ENCODE measurements at places on chromosomes 6 and 20. TPM values are rescaled to one million over a fixed set of nuclear protein-coding genes. Genes with fewer than 3 reads are reported as not detected.

DNA sequence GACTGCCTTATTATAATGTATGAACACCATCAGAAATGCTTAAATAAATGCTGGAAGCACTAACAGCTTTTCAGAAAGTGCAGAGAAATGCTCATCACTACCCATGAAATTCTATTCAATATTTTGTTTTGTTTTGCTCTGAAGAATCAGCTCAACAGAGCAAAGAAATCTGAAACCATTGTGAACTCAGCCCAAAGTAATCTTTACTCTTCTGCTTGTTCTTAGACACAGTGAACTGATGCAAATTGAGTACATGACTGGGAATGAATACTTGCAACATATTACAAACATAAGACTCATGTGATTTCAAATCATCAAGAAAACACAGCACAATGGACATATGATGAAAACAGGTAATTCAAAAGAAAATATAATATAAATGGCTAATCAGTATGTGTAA, 404.6 kb upstream of the OPRM1 start:
- H3K4me1 ChIP-seq = peaks cover 5% of the 10 kb centered on the region
- peaks cover 1% of the 10 kb centered on the region for H3K27me3 ChIP-seq
- H3K36me3 ChIP-seq = peaks cover 7% of the 10 kb centered on the region
- H3K27ac ChIP-seq = no peak overlapping the region
- no peak for DNase-seq

- H3K27ac ChIP-seq = no peak overlapping the region
- no peaks in the 10 kb centered on the region for H3K27me3 ChIP-seq
- H3K4me1 ChIP-seq = peaks cover 9% of the 10 kb centered on the region
- no peaks in the 10 kb centered on the region for H3K36me3 ChIP-seq
- no peak for DNase-seq
Observed at GRCh38 chr6:71496018-71496721, 207.6 kb downstream of the OGFRL1 start.

- H3K27me3 ChIP-seq = peaks cover 10% of the 10 kb centered on the region
- H3K36me3 ChIP-seq = no peaks in the 10 kb centered on the region
- H3K27ac ChIP-seq = no peak within 1 kb of the TSS
Observed at GRCh38 chr6:52087498-52087999, at the start of gene PKHD1. Gene PKHD1, minus strand, starts transcription at chr6:52087613. Its CDS starts 2,680 bp downstream, at chr6:52084933.

Gene SLC16A10
- 18.0 TPM for total RNA-seq

Gene FAM209B
- total RNA-seq = 0.36 TPM
